ENCODE measurements at places on chromosomes 2 and 18. TPM values are rescaled to one million over a fixed set of nuclear protein-coding genes. Genes with fewer than 3 reads are reported as not detected.

DNA sequence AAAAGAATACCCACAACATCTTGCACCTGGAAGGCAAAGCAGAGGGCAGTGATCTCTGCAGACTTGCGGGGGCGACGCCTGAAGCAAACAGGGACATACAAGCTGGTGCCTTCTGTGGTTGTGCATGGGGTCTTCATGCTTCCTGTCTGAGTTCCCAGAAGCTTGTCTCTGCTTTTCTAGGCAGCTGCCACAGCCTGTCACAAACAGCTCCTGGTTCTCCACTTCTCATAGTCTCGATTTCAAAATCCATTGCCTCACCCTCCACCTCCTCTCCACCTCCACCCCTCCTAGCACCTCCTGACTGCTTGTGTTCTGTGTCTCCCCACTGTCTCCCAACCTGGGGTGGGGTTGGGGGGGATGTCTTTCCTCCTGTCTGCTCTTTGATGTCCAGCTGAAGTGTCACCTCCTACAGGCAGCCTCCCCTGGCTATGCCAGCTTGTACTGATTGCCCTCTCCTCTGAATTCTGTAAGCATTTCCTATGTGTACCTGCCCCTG, 1.7 kb upstream of the PROC start:
- DNase-seq: no peak

DNA sequence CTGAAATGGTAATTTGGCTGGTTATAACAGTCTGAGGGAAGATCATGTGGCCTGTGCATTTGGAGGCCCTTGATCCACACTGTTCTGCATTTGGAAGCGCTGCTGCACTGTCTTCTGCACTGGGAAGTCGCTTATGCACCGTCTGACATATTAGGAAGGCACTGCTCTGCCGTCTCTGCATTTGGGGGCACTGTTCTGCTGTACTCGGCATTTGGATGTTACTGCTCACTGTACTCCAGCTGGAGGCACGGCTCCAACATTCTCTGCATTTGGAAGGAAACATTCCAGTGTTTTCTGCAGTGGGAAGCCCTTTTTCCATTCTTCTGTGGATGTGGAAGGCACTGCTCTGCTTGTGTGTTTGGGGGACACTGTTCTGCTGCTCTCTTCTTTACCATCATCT, 9.6 kb upstream of the PROM2 start:
- no peak for DNase-seq

GRCh38 chr18:57748770-57749603, 54.1 kb downstream of the ATP8B1 start:
- DNase-seq: no peak

DNA sequence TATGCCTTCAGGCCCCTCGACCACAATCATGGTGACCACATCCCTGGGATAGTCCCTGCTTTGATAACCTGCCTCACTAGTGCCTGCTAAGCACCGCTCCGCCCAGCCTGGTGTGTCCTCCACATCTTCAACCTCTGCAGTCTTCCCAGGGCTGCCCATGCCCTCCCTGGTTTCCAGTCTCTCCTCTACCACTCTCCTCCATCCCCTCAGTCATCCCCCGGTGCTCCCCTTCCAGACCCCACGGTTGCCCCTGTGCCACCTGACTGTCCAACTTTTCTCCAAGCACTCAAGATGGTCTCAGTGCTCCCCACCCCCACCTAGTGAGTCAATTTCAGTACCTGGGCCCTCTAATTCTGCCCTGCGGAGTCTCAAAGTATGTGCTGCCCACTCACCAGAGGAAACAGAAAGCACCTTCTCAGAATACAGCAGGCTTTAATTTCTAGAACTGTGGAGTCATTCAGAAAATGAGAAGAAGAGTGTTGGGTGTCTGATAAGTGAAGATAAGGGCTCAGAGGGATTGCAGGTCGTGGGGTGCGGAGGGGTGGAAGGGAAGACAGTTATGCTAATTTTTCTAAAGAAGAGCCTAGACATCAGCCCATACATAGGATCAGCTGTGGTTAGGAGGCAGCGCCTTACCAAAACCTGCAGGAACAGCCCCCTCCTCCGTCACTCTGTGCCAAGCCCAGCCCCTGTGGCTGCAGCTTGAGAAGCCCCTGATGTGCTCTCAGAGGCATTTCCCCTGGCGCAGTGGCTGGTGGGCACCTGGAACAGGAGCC, 53.6 kb upstream of the CAB39 start:
- DNase-seq: no peak

- DNase-seq: no peak
Measured at GRCh38 chr18:77337604-77338003, 88.0 kb downstream of the GALR1 start.

DUSP19 gene
- 11.4 TPM for total RNA-seq
